ENCODE measurements at places on chromosomes 2 and 18.
A peak's percentile ranks its signal among the peaks of the same experiment; 100 is the strongest.

GRCh38 chr2:177721087-177721486 is 328.5 kb downstream of the AGPS start:
- DNase-seq, result no peak

- no peak for DNase-seq
Measured at GRCh38 chr18:51009072-51009471, 20.9 kb upstream of the SMAD4 start.

- peak; percentile 72 for DNase-seq
Measured at GRCh38 chr2:30235859-30236535, 4.7 kb downstream of the LBH start.

GRCh38 chr2:48480526-48480925 is 49.4 kb upstream of the STON1 start:
- DNase-seq, result no peak

DNA sequence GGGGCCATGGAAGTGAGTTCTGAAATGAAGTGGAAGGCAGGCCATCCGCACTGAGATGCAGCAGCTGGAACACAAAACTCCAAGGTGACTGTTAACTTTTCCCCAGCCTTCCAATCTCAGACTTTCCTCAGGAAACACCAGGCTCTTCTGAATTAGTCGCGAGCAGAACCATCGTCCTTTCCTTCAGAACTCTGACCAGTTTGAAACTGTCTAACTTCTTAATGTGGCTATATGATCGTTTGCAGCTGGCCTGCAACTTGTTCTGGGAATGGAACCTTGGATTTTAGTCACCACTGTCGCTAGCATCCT is 620 bp upstream of the RPL37A start:
- DNase-seq, result no peak

GRCh38 chr2:190896477-190896876 is 15.9 kb downstream of the GLS start:
- no peak for DNase-seq

DNA sequence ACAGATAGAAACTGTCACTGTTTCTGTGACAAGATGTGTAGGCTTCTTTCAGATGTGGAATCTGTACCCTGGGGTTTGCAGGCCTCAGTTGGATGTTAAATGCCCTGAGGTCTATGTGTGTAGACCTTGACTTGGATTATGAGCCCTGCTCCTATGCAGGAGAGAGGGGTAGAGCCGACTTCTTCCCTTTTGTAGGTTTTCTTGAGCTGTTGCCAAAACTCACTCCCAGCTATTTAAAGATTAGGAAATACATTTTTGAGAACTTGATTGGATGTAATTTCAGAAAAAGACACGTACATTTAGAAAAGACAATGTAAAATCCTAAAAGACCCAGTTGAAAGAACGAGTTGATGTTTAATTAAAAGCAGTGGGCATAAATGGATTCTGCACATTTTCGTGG is 374.8 kb downstream of the SLC4A3 start:
- no peak for DNase-seq

GRCh38 chr2:16630463-16630862 is 35.2 kb downstream of the CYRIA start:
- DNase-seq, result no peak

- no peak for DNase-seq
Measured at GRCh38 chr2:159084384-159085370, 116.2 kb downstream of the TANC1 start.

DNA sequence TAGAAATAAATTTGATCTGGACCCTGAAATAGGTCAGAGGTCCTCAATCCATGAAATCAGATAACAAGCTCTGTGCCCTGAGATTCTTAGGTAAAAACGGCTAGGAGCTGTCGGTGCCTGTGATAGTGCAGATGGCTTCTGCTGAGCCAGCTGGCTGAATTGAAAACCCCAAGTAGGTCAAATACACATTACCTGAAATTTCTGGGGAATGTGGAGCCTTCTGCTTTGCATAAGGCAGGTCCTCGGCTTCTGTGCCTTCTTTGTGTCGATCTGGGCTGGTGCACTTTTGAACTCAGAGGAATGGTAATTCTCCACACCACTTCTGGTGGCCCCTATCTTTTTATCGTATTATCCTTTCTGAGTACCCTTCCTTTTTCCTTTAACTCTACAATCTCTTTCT is 66.6 kb downstream of the CNTNAP5 start:
- no peak for DNase-seq

- DNase-seq, result no peak
Measured at GRCh38 chr2:40758401-40759155, 306.7 kb upstream of the SLC8A1 start.

GRCh38 chr2:132668987-132669907 is 758 bp downstream of the LYPD1 start:
- DNase-seq, result no peak

- no peak for DNase-seq
Measured at GRCh38 chr2:120180066-120180465, 43.1 kb downstream of the TMEM185B start.

GRCh38 chr2:10915236-10915635 is 3.5 kb downstream of the KCNF1 start:
- DNase-seq, result no peak

DNA sequence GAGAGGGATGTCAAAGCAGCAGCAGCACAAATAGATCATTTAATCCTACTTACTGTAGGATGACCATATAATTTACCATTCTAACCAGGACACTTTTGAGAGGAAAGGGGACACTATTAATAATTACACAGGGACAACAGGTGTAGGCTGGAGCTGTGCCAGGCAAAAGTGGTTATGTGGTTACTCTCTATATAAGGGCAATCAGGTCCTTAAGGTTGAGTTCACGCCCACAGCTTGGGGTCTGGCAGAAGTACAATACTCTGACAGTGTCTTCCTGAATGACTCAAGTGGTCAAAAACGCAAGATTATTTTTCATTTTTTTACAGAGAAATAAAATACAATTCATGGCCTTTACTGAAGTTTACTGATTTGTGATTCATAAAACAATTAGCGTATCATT is 2.8 kb downstream of the PREPL start:
- peak; percentile 89 for DNase-seq

DNA sequence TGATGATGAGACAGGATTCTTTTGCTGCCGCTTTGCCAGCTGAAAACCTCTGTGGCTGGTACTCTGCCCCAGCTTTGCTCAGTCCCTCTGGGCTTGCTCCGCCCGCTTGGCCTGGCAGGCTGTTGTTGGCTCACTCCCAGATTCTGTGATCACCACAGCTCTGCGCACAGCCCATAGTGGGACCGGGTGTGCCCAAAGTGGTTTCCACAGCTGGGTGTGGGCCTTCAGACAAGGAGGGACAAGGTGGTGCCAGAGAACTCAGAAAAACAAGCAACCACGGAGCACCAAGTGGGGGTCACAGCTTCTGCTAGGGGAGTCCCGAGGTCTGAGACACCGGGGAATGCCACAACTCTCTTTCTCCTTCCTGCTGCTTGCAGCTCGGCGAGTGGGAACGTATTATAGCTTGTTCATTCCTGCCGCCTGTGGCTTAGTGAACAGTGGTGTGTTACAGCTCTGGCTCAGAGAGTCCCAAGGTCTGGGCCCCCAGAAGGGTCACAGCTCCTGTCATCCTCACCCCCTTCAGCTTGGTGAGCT is 9.2 kb upstream of the KYNU start:
- no peak for DNase-seq

DNA sequence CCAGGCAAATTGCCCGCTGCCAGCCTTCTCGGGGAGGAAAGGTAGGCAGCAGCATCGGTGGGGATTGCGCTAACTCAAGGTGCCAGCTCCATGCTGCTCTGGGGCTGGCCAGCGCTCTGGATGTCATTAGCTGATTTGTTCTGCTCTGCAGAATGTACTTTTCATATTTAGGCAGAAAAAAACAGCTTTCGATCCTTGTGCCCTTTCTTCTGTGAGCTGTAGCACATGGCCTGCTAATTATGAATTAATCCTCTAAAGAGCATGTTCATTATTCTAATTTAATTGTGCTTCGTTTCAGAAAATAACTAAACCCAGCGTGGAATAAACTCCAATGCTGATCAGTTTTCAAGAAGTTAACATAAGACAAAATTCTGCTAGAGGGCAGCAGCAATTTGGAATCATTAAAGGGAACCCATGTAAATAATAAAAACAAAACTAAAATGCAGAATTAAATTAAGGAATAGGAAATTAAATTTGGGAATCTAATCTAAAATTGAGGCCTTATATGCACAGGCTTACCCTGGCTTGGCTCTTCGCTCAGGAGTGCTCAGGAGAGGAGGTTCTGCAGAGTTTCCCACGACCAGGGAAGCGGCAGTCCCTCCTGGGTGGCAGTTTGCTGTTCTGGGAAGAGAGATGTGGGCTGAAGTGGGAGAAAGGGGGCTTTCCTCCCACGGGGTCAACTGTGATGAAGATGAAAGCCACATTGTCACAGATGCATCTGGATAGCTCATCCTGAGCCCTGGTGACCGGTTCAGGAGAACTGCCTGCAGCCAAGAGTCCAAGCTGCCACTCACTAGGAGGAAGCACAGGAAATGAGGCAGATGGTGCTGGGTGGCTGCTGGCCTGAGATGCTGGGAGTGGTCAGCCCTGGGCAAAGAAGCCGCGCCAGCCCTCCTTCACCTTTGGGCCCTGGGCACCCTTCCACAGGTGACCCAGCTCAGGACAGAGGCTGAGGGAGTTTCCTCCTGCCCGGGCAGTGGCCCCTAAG is 93.2 kb upstream of the PKDCC start:
- no peak for DNase-seq

DNA sequence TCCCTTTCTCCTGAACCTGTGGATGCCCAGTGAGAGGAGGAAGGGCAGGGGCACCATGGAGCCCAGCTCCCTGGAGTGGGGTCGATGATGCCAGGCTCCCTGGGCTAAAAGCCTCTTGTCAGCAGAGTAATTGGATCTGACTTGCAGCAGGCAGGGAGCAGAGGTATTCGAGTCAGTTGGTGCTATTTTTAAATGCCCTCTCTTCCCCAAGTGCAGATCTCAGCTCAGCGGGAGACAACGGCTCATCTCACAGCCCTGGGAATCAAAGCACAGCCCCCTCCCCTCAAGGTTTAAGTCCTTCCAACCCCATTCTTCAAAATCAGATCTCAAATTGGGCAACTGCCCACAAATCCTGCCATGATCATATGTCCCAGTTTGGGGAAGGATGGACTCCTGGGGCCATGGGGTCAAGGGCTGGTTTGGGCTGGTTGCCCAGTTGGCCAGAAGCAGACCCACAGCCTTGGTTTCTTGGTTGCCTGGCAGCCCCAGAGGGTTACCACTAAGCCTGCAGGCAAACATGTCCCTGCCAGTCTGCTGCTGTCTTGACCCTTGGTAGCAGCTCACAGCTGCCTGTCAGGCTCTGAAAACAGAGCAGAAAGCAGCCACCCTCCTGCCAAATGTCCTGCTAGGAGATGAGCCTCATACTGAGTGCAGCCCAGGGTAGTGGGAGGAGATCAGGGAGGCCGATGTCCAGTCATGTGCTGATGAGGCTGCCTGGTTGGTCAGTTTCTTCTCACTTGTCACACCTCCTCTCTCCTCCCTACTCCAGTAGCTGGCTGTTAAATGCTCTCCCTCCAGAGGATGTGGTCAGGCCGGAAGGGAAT is 244.9 kb downstream of the LOXHD1 start:
- DNase-seq, result no peak

DNA sequence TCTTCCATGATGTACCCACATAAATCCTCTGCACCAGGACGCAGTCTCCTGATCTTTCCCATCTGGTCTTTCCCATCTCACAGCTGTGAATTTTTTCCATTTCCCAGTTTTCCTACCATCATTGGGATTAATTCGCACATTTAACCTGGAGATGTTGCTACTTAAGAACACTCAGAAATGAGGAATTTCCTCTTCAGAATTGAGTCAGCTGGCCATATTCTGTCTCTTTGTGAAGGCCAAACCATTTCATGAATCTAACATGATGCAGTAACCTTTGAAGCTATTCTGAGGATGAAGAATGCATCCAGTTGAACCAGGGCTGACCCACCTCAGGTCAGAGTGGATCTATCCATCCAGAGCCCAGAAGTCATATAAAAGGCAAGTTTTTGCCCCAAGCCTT is 326.8 kb downstream of the SETBP1 start:
- DNase-seq, result no peak

DNA sequence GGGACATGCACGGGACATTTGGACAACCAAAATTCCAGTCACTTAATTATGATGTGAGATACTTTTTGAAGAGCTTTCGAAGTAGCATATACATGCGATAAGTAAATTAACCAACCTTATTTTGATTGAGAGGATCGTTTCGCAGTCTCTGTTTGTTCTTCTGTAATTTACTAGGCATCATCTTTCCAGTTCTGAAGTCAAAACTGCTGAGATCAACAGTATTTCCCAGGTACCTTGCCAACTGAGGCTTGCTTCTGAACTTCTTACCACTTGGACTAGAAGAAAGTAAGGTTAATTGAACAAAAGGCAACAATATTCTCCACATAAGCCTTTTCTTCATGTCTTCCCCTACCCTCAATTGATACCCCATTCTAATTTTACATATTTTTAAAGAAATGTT is 19.6 kb downstream of the MBD2 start:
- no peak for DNase-seq

DNA sequence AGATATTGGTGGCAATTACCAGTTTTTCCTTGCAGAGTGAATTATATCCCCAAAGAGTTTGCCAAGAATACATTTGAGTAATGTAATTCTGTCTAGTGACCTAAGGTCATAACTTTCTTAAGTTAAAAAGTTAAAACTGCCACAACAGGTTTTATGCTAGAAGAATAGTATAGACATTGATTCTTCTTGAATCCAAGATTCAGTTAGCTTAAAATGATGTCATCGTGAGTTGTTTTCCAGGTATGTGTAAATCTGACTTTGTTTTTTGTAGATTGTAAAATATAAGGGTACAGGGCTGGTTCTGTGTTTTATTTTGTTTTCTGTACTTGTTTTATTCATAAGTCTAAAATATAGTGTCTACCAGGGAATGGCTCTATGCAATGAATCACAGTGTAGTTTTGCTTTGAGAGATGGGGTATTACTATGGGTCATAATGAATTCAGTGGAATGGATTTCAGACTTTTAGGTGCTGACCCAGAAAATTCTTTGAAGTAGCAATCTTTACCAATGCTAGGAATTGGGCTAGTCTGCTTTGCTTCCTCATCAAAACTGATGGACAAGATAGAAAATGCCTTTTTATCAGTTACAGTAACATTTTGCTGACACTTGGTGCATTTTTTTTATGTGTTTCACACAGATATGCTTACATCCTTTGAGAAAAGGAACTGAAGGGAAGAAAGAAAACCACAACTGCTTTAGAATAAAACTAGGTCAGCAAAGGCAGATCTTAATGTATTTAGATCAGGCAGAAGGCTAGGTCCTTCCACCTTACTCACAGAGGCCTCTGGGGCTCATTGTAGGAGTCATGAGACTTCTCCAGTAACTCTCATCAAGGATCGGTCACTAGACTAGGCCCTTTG is 20.8 kb upstream of the MGAT5 start:
- no peak for DNase-seq

DNA sequence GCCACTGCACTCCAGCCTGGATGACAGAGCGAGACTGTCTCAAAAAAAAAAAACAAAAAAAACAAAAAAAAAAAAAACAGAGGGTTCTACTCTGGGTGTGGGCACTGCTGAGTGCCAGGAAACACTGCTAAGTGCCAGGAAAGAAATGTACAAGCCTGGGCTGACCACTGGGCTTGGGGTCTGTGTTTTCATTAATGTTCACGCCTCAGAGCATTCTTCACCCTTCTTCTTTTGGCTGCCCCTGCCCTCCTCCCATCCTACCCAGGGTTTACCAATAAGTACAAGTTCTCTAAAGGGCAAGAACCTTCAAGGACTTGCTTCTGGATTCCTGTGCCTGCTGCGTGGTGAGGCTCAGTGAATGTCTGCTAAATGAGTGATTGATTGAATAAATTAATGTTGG is 49.3 kb upstream of the LRPPRC start:
- DNase-seq, result no peak

Measured in activated CD8-positive, alpha-beta T cell treated with anti-CD3 and anti-CD28 coated beads for 36 hours (primary cell).